Thymus (tissue), 14 donors: ENCODE measurements at places on chromosomes 16 and 17.

GRCh38 chr17:57099165-57099564, 14.1 kb downstream of the AKAP1 start:
- DNase-seq = no peak

DNA sequence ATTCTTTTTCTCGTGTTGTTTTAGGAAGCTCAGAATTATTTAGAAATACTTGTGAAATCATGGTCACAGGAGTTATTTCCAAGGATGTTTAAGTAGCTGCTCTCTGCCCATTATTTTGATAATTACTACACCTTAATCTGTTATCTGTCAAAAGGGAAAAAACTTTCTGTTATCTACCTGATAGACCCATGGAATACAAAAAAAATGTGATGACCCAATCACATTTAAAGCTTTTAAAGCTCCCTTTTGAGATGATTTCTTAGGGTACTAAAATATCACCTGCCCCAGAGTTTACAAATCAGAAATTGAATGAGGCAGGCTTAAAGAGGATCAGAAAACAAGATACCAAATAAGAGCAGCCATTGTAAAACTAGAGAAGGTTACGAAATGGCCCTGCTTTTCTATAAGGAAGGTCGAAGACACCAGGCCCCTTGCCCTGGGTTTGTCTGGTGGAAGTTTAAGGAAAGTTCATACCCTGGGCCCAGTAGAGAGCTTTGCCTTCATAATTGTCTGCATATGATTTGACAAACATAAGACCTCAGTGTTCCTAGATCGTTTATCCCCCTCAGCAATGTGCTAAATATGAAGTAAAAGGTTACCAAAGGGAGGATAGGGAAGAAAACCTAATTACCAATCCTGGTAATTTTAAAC, 149.9 kb upstream of the TBX2 start:
- no peak for DNase-seq

- no peak for DNase-seq
Observed at GRCh38 chr16:84096447-84097005, 20.2 kb downstream of the MBTPS1 start.

DNA sequence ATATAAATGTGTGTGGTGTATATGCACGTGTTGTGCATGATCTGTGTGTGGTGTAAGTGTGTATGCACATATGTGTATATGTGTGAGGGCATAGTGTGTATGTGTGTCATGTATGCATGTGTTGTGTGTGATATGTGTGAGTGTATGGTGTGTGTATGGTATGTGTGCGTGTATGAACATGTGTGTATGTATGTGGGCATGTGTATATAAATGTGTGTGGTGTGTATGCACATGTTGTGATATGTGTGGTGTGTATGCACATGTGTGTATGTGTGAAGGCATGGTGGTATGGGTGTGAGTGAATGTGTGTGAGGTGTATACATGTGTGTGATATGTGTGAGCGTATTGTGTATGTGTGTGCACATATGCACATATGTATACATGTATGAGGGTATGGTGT, 198.7 kb downstream of the RBFOX3 start:
- DNase-seq = no peak

DNA sequence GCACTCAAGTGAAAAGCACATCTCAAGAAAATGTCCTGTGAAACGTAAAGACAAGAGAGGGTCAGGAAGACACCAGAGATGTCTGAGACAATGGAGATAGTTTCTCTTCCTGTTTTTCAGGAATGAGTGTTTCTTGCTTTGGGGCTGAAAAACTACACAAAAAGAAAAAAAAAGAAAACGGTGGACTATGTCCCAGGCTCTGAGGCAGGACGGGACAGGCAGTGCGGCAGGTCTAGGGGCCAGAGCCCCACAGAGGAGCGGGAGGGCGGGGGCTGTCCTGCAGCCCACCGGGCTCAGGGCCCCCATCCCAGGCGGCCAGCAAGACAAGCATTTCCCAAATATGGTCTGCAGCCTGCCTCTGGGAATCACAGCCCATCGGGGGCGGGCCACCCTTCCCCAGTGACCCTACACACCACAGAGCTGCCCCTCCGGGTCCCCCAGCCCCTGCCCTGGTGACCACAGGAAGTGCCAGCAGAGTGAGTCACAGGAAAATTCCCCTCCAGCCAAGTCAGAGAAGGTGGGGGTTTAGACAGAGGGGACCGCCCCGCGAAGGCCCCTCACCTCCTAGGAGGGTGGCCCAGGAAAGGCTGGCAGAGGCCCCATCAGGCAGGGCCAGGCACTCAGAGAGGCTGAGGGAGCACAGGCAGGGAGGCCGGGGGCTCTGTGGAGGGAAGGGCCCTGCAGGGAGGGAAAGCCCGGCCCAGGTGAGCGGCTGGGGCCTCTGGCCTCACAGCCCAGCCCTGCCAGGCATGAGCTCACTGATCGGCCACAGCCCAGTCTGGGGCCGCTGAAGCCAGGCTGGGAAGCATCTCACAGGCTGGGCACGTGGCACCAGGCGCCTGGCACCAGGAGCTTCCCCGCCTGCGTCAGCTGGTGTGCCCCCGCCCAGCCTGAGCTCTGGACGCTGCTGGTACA, 6.3 kb downstream of the BCAR1 start:
- DNase-seq = no peak

GRCh38 chr16:75566758-75567255, 628 bp downstream of the GABARAPL2 start:
- DNase-seq = no peak

- no peak for DNase-seq
Observed at GRCh38 chr17:1323336-1323735, 43.9 kb downstream of the TRARG1 start.

GRCh38 chr16:88857728-88858339, 907 bp downstream of the TRAPPC2L start:
- DNase-seq = peak; percentile 77

DNA sequence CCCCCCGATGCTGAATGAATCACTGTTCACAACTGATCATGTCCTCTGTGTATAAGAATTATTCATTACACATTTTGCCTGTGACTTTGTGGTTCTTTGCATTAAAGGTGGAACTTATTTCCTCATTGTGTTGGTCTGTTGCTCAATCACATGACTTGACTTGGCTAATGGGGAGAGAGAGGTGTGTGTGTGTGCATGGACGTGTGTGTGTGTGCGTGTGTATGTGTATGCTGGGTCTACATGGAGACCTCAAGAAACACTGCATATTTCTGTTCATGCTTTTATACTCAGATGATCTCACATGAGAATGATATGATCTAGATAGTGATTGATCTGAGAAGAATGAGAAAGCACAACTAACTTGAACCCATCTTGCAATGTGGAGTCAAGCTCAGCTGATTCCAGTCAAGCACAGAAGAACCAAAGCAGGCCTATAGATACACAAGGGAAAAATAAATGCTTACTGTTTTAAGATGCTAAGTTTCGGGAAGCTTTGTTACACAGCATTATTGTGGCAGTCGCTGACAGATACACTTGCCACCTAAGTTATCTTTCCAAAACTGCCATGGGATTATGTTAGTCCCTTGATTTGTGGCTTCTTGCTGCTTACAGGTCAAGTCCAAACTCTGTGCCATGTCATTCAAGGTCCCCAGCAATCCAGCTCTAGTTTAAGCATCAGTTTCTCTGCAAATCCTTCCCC, 167.9 kb upstream of the ZFHX3 start:
- no peak for DNase-seq

DNA sequence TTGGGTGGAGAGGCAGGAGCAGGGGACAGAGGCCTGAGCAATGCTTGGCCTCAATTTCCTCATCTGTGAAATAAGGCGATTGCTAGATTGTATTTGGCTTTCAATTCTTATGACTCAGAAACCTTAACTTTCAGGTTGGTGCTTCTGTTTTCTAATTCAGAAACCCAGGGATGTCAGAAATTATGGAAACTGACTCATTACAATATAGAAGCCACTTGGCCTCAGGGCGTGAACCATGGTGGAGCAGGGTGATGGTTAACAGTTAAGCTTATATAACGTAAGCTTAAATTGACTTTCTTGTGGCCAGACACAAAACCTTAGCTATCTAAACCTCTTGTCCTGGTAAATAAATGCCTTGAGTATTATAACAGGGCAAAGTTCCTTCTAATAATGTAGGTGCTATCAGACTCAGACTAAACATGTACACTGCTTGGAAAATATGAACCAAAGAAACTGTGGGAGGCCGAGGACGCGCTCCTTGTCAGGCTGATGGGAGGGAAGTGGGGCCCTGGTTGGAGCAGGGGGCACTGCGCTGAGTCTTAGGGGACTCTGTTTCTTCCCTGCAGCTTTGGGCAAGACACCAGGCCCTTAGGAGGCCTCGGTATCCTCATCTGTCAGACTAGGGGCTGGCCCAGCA, 17.1 kb upstream of the SREBF1 start:
- DNase-seq = no peak

GRCh38 chr16:52488837-52489289, 58.1 kb downstream of the TOX3 start:
- DNase-seq = no peak

DNA sequence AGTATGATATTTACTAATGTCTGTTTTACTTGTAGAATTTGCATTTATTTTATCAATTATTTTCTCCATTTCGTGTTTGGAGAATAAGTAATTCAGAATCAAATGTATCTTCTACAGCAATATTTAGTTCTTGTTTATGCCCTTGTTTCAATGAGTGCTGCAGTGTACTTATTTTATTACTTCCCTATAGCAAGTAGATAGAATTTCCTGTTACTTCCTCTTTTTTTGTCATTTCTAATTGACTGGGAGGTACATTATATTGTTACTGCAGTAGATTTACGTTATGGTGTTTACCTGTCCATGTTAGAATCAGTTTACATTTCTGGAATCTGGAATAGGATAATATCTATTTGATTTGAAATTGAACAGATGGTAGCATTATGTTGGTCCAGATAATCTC, 71.2 kb downstream of the OMG start:
- DNase-seq = no peak

DNA sequence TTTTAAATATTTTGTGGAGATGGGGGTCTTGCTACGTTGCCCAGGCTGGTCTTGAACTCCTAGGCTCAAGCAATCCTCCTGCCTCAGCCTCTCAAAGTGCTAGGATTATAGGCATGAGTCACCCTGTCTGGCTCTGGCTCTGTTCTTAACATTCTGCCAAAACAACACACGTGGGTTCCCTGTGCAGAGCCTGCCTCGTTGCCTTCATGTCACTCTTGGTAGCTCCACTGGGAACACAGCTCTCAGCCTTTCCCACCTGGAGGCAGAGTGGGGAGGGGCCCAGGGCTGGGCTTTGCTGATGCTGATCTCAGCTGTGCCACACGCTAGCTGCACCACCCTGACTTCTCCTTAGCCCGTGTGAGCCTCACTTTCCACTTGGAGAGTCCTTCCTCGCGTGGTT, 19.3 kb downstream of the CRISPLD2 start:
- no peak for DNase-seq

DNA sequence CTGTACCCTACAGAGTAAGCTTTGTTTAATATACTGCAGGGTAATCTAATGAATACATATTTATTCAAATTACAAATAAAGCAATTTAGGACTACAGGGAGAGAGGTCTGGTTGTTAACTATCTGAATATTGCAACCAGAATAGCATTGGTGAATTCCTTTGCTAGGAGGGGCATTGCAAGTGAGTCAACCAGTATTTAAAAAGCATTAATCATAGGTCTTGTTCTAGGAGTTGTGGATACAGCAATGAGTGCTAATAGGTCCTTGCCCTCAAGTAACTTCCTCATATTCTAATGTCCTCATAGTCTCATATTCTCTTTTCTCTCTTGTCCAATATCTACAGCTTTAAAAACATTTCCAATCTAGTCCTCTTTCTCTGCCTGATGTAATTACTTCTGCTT, 531.4 kb downstream of the CDH11 start:
- DNase-seq = no peak

DNA sequence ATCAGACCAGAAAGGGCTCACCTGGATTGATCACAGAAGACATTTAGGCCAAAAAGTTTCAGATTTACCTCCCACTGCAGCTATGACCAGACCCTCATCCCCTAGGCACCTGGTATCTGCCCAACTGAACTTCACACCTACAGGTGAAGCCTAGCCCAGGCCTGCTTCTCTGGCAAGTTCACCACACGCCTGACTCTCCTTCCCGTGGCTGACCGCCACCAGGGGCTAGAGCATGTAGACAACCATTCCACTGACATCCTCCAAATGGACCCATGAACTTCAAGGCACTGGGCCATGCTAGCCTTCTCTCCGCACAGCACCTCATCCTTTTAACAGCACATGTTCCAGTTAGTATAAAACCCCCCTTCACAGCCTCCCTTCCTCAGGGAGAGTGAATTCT, 18.8 kb downstream of the ZCCHC14 start:
- DNase-seq = no peak

GRCh38 chr16:1362807-1363206, 11.1 kb downstream of the GNPTG start:
- no peak for DNase-seq

DNA sequence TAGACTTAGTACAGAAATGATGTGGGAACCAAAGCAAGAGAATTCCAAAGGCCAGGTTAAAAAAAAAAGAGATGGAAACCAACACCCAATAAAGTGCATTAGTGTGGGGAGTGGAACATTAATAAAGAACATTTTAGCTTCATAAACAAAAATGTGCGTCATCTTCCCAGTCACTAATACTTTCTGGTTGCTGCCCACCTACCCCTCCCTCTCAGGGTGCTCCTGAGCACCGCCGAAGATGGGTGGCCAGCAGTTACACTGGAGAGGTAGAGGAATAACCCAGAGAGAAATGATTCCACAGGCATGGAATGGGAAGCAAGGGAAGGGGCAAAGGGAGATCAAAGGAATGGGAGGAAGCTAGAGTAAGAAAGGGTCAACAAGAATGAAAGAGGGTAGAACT, 6.0 kb upstream of the CHD3 start:
- DNase-seq = no peak

GRCh38 chr16:2511996-2512734, 1.6 kb upstream of the ATP6V0C start:
- no peak for DNase-seq

- no peak for DNase-seq
Observed at GRCh38 chr17:4938688-4939545, 929 bp downstream of the SLC25A11 start.

DNA sequence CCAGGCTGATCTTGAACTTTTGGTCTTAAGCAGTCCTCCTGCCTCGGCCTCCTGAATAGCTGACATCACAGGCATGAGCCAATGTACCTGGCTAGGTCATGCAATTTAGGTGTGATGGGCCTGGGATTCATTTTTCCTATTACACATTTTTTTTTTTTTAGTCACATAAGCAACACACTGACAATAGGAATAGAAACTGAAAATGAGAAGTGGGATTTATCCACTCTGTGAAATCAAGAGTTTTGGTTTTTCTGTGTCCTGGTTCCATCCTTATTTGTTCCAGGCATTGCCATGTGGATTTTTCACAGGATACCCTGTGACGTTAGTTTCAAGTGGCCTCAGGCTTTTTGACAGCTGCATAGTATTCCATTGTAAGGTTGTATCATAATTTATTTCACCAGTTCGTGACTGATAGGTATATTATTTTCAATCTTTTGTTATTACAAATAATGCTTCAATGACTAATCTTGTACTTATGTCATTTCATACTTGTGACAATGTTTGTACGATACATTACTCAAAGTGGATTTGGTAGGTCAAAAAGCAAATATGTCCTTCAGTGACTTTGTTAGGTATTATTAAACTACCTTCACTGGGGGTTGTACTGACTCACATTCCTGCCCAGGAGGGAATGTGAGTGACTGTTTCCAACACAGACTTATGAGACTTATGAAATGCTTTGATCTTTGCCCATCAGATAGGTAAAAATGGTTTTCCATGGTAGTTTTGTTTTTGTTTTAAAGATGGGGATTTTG, 10.6 kb downstream of the ADCY7 start:
- DNase-seq = no peak
